ENCODE measurements at places on chromosomes 6 and 20.

DNA sequence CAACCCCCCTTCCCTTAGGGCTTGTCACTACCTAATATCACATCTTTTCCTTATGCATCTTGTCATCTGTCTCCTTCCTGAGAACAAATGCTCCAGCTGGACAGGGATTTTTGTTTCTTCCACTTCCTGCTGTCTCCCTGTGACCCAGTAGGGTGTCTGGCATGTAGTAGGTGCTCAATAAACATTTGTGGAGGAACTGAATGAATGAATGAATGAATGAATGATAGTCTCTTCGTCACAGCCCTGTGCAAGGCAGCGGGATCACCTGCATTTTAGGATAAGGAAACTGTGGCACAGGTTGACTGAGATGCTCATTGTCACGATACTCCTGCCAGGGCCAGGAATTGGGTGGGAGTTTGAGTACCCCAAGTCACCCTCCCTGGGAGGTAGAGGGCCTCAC, 14.2 kb downstream of the LEMD2 start:
- no peak for DNase-seq

GRCh38 chr20:63752411-63753101, 13.0 kb downstream of the SLC2A4RG start:
- DNase-seq: no peak

DNA sequence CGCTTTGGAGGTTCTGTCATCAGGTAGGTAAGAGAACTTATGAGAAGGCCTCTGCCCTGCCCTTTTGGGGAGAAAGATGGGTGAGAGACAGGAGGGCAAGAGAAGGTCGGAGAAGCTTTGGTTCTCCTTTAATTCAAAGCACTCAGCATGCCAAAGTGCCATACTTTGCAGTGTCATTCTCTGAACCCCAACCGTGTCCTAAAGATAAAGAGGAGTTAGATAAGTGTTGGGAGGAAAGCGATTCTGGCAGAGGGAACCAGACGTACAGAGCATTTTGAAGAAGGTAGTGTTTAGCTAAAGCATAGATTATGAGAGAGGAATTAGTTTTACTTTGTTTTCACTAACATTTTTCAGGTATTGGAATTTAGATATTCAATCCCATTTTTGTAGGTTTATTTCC, 40.3 kb downstream of the NKAIN2 start:
- DNase-seq: no peak

DNA sequence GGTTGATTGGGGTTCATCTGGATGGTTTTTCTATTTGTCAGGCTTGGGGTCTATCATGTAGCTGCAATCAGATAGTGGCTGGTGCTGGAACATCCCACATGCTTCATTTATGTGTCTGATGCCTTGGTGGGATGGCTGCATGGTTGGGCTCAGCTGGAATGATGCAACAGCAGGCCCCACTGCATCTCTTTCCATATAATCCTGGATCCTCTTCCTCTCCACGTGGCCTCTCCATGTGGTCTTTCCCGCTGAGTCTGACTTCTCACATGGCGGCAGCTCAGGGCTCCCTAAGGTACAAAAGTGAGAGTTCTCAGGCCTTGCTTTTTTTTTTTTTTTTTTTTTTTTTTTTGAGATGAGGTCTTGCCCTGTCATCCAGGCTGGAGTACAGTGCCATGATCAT, 65.0 kb upstream of the SUPT3H start:
- DNase-seq: no peak

- no peak for DNase-seq
These were observed 17.6 kb downstream of the HLA-DOB start for GRCh38 chr6:32799168-32799567.

DNA sequence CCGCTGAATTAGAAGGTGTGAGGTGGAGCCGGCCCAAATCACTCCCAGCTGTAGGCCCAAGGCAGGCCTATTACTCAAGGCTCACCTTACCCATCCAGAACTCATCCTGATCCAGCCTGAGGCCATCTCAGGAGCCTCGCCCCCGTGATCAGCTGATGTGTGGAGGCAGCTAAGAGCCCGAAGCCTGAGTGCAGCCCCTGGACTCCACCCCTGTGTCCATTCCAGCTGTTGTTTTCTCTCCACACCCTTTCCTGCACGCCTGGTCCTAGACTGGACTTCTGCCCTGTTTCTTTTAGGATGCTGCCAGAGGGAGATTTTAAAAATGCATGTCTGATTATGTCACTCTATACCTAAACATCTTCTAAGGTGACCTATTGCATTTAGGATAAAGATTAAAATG, 124.7 kb upstream of the SUPT3H start:
- DNase-seq: no peak

- no peak for DNase-seq
These were observed 98.8 kb upstream of the CEP85L start for GRCh38 chr6:118750143-118750542.

DNA sequence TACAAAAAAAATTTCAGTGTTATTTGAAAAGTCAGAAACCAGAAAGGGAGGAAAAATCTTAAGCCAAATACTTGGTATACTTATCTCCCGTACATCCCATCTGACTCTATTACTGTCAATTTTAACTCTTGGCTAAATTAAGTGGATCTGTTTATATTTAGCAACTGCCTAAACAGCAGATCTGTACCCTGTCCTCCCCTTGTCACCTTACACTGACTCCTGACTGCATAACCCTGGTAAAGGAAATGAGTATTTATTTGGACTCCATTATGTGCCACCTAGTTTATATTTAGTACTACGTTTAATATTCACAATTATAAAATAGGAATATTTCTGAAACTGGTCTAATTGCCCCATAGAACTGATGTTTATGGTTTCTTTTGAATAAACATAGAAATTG, 730.2 kb upstream of the GJE1 start:
- DNase-seq: no peak

- no peak for DNase-seq
These were observed 144.2 kb downstream of the TBXT start for GRCh38 chr6:166023273-166023989.

GRCh38 chr6:41705996-41706835, 29.2 kb downstream of the TFEB start:
- DNase-seq: peak; percentile 41

- peak; percentile 94 for DNase-seq
These were observed at the start of gene CCDC28A for GRCh38 chr6:138773177-138774091. CCDC28A (plus strand) TSS chr6:138773769; CDS start chr6:138776121, 2,352 bp downstream.

GRCh38 chr20:13271098-13271497, 50.0 kb downstream of the ISM1 start:
- no peak for DNase-seq

- DNase-seq: no peak
These were observed 109.5 kb upstream of the CD93 start for GRCh38 chr20:23195636-23196035.

DNA sequence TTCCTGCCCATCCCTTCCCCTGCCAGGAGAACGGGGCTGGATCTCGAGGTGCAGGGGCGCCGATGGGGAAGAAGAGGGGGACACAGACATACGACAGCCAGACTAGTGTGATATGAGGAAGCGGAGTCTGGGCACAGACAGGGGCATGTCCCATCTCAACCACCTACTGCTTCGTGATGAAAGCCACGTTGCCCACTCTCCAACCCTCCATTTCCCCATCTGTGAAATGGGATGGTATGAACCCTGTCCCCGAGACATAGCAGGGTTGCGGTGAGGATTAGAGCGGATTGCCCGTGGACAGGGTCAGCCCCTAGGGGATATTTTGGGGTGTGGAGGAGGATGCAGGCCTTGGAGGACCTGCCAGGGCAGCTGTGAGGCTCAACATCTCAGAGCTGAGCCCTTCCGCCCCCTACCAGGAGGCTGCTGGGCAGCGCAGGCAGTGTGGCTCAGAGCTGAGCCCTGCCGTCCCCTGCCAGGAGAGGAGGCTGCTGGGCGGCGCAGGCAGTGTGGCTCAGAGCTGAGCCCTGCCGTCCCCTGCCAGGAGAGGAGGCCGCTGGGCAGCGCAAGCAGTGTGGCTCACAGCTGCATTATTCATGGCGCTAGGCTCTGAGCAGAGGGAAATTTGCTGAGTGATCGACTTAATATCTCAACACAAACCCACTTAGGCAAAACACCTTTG, 71.7 kb downstream of the GRM4 start:
- DNase-seq: no peak

DNA sequence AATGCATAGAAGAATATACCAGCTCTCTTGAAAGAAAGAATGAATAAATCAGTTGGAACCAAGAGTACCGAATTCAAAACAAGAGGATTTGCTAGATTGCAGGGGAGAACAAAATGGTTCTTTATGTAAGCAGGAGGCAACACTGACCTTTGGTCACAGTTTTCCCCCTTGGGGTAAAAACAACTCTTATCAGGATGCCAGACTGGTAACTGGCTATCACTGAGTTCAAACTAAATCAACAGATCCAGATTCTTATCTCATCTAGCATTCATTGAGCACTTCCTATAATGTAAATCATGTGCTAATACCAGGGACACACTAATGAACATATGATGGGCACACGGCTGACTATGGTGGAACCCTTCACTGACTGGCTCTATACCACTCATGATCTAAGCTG, 4.8 kb upstream of the IL17F start:
- DNase-seq: no peak

- DNase-seq: no peak
These were observed 38.7 kb downstream of the UQCC2 start for GRCh38 chr6:33672808-33673207.

DNA sequence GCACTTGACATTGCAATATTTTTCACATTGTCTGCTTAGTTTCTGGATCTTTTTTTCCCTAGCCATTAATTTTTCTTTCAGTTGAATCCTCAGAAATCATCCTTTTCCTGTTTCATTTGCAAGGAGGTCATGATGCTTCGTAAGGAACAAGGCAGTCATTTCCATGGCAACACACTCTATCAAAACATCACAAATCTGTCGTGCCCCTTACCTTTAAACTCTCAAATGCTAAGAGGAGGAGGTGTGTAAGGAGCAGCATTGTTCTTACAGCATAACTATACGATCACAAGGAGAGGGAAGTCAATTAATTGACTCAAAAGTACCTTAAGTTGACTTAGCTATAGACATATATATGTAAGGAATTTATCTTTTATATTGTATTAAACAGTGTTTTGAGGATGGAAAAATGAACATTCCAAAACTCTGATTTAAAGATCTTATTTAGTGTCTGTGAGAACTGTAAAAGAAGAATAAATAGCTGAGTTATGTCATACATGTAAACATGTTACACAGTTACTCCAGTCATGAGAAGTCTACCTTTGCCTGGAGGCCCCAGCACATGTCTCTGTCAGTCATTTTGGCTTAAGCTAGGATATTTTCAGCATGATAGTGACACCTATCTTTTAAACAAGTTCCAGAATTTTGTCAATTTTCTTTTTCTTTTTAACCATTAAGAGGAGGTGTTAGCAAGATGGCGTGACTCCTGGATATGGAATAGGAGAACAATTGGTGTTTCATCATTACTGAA, 41.6 kb downstream of the CDKAL1 start:
- DNase-seq: no peak

GRCh38 chr6:153015094-153015640, 12.7 kb upstream of the MTRF1L start:
- DNase-seq: no peak

DNA sequence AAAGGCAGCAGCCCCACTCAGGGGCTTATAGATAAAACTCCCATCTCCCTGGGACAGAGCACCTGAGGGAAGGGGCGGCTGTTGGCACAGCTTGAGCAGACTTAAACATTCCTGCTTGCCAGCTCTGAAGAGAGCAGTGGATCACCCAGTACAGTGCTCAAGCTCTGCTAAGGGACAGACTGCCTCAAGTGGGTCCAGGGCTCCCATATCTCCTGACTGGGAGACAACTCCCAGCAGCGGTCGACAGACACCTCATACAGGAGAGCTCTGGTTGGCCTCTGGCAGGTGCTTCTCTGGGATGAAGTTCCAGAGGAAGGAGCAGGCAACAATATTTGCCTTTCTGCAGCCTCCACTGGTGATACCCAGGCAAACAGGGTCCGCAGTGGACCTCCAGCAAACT, 810.1 kb downstream of the EYS start:
- DNase-seq: no peak

DNA sequence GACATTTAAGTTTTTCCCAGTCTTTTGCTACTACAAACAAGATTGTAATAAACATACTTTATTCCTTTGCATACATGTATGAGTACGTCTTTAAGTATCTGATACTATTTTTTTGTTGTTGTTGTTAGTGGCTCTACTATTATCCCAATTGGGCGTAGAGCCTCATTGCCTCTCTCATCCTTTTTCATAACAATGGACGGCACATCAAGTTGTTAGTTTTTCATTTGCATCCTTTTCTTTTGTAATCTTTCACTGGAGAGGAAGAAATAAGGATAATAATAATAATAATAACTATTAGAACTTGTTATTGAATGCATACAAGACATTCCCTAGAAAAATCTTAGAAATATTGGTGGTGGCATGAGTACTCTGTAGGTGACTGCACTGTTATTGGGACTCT, 23.1 kb downstream of the HS3ST5 start:
- no peak for DNase-seq

DNA sequence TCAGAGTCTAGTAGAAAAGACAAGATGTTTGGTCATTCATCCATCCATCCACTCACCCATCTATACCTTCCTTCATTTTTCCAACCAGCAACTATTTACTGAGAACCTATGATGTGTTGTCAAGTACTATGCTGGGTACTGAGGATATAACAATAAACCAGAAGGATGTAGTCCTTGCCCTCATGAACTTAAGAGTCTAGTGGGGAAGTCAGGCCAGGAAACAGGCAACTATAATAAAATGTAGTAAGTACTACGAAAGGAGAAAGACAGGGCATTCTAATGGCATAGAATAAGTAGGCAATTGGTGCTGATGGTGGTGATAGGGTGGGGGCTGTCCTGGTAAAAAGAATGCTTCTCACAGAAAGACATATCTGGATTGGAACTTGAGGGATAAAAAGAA, 245.7 kb downstream of the BTBD9 start:
- no peak for DNase-seq

DNA sequence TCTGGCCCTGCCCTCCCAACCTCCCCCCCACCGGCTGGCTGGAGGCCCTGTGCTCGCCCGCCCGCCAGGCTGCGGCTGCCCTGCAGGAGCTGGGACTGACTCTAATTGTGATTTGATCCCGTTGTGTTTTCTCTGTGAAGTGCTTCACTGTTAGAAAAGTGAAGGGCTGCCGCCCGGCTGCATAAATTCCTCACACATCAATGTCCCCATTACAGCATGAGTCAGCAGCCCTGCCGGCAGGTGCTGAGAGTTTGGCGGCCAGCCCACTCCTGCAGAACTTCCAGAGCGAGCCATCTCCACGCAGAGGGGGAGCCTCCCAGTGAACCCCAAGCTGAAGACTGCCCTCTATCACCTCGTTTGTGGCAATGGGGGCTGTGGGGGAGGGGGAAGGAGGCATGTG, 137.9 kb downstream of the DLL1 start:
- no peak for DNase-seq

- DNase-seq: no peak
These were observed 55.7 kb downstream of the FAM184A start for GRCh38 chr6:119022796-119023195.

DNA sequence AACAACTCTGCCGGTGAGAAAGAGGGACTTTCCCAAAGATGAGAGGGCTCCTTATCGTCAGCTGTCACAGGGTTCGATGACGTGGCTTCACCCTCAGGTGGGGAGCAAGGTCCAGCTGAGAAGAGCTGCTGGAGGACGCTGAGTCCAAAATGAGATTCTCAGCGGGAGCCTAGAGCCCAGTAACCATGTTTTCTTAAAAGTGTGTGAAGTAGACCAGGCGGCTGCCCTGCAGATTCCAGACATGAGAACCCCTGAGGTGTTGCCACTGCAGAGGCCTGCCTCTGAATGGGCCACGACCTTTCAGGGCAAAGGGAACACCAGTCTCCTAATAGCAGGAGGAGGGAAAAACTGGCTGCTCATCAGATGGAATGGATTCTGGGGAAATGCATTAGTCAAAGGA, 375.1 kb downstream of the BTBD9 start:
- DNase-seq: no peak

- DNase-seq: no peak
These were observed 274.8 kb downstream of the LRFN2 start for GRCh38 chr6:40312213-40313015.
